Activated CD8-positive, alpha-beta T cell treated with anti-CD3 and anti-CD28 coated beads for 36 hours (primary cell): ENCODE measurements at places on chromosomes 1 and 21. TPM values are rescaled to one million over a fixed set of nuclear protein-coding genes. Genes with fewer than 3 reads are reported as not detected.

KRTAP19-3 gene
- not detected for total RNA-seq

KIF26B gene
- 0.16 TPM for total RNA-seq

AUNIP gene
- 10.3 TPM for total RNA-seq

TRIM67 gene
- total RNA-seq: not detected

CD52 gene
- 344 TPM for total RNA-seq

ELF3 gene
- 0.27 TPM for total RNA-seq

APP gene
- total RNA-seq: 39.3 TPM

TMEM269 gene
- total RNA-seq: 0.22 TPM

MRAP gene
- total RNA-seq: not detected

FOXD2 gene
- total RNA-seq: 0.11 TPM

SLC1A7 gene
- not detected for total RNA-seq

PLA2G2C gene
- 0.29 TPM for total RNA-seq

TRIM62 gene
- total RNA-seq: 5.2 TPM

OR6K3 gene
- total RNA-seq: not detected

S100A3 gene
- not detected for total RNA-seq

TMEM54 gene
- total RNA-seq: 1.9 TPM

PRAMEF18 gene
- not detected for total RNA-seq

ANKRD35 gene
- 0.59 TPM for total RNA-seq

ZNF362 gene
- total RNA-seq: 5.4 TPM

CCDC185 gene
- not detected for total RNA-seq

LRRC53 gene
- not detected for total RNA-seq

CNKSR1 gene
- 1.2 TPM for total RNA-seq

PHLDA3 gene
- 7.9 TPM for total RNA-seq

S100A9 gene
- total RNA-seq: not detected

NUP210L gene
- not detected for total RNA-seq

LIN28A gene
- not detected for total RNA-seq

UHMK1 gene
- 44.7 TPM for total RNA-seq

C8B gene
- total RNA-seq: not detected

OLIG2 gene
- not detected for total RNA-seq

LYPD8 gene
- total RNA-seq: not detected

SIPA1L2 gene
- 1.7 TPM for total RNA-seq

RGS8 gene
- total RNA-seq: not detected

DMBX1 gene
- total RNA-seq: 0.09 TPM

GBP4 gene
- 34.2 TPM for total RNA-seq

LDLRAD1 gene
- not detected for total RNA-seq

CFHR2 gene
- total RNA-seq: not detected

RNU1-2 gene
- 820 TPM for total RNA-seq

ALPL gene
- total RNA-seq: not detected

HMGCS2 gene
- not detected for total RNA-seq

GCSAML gene
- 0.27 TPM for total RNA-seq

IL10 gene
- total RNA-seq: not detected

OR2M3 gene
- not detected for total RNA-seq

KRTAP11-1 gene
- not detected for total RNA-seq

HFM1 gene
- total RNA-seq: 0.47 TPM

PCBP3 gene
- total RNA-seq: 2.2 TPM

BMP8A gene
- 0.22 TPM for total RNA-seq

CR1L gene
- not detected for total RNA-seq

CLCNKB gene
- total RNA-seq: not detected

TMPRSS15 gene
- not detected for total RNA-seq

TIE1 gene
- 0.25 TPM for total RNA-seq
